ENCODE measurements at places on chromosomes 12 and 14.
A peak's percentile ranks its signal among the peaks of the same experiment; 100 is the strongest.

DNA sequence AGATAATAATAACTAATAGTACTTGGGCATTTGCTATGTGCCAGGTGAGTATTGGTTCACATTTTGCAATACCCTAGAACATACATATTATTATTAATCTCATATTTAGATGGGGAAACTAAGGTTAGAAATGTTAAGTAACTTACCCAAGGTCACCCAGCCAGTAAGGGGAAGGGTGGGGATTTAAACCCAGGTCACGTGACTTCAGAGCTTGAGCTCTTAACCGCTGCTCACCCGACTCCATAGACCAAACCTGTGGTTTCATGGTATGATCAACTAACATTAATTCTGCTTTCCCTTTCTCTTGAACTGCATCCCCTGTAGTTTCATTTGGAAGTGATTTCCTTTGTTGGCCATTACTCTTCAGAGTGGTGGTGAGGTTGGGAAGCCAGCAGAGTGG is 242.3 kb downstream of the NRXN3 start:
- DNase-seq = no peak

DNA sequence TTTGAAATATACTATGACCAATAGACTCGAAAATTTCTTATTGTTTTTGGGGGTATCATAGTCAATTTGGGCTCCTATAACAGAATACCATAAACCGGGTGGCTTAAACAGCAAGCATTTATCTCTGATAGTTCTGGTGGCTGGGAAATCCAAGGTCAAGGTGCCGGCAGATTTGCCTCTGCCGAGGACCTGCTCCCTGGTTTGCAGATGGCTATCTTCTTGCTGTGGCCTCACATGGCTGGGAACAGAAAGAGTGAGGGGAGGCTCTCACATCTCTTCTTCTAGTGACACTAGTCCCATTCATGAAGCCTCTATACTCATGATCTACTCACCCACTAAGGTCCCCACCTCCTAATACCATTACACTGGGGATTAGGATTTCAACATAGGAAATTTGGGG is 70.7 kb downstream of the BORCS5 start:
- DNase-seq = no peak

DNA sequence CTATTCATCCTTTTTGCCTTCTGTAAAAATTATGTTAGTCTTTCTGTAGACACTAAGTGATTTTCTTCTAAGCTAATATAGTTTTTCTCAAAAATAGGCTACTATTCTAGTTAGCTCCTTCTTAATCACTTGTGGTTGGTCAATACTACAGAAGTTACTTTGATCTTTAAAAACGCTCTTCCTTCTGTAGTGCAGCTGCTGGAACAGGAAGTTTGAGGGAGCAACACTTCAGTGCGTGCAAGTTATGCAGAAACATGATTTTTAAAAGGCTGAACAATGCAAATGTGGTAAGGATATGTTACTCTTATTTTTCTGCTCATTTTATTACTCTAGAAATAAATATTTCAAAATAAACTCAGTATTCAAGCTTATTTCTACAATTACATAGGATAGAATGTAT is 11.1 kb upstream of the RERGL start:
- peak; percentile 41 for DNase-seq

DNA sequence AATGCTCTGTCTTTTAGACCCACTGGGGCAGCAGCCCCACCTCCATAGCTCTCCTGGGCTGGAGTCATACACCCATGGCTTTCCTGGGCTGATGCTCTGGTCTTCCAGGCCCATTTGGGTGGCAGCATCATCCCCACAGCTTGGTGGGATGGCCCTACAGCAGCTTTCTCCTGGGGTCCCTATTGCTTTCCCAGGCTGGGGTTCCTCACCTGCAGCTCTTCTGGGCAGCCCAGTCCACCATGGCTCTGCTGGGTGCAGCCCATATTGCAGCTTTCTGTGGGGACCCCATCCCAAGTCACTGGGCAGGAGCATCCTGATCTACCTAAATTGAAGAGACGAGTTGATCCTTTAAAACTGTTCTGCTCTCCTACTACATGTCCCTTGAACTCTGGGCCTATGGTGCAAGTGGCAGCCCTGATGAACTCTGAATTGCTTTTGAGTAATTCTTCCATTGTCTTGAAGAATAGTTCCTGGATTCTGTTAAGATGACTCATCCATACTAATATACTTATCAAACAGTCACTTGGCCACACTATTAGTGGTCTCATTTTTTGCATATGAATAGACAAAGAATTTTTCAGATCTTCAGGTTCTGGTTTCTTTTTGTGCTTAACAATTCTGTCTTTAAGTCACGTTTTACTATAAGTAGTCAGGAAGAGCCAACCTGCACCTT is 390.1 kb downstream of the DPF3 start:
- DNase-seq = no peak

DNA sequence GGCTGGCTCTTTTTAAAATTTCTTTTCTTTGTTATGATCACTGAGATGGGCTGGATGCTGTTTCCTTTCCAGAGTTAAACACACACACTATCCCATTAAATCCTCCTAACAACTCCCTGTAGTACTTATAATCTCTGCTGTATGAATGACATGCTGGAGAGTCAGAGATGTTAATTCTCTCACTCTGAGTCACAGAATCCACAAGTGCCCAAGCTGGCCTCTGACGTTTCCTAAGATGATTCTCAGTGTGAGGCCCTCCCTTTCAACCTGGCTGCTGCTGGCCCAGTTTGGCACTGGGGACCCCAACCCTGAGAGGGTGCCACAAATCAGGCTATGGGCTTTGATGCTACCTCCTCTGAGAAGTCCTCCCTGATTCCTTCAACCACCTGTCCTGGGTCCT is 5.4 kb downstream of the NOS1 start:
- DNase-seq = no peak

DNA sequence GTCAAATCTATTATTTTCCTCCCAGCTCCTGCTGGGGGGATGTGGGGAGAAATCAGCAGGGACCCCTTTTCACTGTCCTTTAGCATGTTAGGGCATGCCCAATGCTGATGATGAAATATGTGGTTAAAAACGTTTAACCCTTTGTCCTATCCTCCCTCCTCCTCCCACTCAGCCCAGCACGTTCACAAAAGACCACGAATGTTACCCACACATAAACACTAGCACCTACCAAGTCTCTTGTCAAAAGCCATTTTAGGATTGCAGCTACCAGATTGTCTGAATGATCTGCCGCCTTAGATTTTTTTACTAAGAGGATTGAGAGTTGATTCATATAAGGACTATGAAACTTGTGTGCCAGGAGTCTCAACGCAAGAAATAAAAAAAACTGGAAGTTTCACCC is 70.4 kb downstream of the TBK1 start:
- DNase-seq = peak; percentile 95

DNA sequence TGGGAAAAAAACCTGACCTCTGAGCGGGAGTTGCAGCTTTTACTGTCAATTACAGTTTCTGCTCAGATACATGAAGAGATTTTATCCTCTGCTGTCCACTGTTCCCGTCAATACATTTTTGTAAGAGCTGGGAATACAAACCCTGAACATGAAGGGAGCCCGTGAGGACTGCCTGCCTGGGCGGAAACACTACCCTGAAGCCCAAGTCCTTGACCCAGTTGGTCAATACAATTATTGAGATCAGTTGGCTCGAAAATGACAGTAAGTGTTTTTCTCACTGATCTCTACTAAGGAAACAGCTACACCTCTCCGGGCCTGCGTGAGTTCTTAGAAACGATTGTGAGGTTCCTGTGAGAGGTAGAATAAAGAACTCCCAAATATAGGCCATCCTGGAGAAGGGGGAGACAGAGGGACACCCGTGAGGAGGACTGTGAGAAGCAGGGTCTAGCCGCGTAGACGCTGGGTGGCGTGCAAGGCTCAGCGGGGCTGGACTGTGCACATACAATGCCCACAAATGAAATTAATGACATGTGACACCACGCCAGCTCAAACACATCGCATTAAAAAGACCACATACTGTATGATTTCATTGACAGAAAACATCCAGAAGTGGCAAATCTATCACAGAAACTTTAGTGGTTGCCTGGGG is 509.5 kb downstream of the TMEM132D start:
- no peak for DNase-seq

Measured in KBM-7 (cell line).